Epithelial cell of prostate (primary cell): ENCODE measurements at places on chromosomes 3 and 15.

DNA sequence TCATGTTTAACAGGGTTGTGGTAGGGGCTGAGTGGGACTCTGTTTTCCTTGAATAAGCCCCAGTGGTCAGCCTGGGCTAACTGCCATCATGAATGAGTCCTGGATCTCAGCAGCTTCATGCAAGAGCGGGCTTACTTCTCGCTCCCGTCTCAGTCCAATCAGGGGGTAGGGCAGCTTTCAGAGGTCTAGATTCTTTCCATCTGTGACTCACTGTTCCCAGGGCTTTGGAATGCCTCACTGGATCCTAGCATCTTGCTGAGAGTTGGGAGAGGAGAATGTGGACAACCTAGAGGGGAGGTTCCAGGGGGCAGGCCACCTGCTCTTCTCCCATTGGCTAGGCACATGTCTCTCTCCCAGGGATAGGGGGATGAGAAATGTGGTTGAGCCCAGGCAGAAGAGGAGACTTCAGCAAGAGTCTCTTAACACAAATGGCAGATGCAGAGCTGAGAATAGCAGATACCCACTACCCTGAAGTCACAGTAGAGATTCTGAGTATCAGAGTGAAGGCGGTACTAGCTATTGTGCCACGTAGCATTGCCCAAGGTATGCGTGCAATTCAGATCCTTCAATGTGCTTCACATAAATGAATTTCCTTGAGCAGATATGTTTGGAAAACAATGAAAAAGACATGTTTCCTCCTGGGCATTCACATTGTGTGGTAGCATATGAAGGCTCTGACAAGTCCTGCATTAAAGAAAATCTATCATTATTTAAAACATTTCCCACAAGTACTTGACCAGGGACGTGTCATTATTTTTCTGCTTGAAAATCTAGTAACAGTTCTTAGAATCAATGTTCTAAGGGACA is 257.7 kb upstream of the PROK2 start:
- DNase-seq, result no peak

DNA sequence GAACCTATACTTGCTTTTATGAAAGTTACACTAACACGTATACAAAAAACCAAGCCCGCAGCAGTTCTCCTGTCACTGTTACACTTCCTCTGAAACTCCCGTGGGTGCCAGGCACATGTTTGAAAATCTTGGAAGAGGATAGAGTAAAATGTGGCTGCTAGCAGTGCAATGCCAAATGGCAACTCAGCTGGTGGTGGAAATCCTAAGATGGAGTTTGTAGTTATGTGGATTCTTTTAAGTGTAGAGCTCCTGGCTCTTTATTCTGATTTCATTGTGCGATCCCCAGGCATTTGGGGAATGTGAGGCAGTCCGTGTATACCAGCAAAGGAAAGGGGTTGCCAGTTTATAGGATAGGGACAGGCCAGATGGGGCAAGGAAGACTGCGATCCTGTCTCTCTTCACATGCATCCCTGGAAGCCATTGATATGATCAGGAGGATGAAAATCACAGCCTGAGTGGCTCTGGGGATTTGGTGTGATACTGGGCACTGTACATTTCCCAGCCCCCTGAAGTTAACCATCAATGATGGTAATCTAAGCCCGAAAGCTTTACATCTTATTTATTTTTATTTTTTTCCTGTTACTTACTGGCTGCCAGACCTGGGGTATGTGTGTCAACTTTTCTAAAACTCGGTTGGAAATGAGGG is 1.1 kb downstream of the STAC start:
- no peak for DNase-seq

- no peak for DNase-seq
Measured at GRCh38 chr15:39315206-39315850, 265.6 kb upstream of the THBS1 start.

DNA sequence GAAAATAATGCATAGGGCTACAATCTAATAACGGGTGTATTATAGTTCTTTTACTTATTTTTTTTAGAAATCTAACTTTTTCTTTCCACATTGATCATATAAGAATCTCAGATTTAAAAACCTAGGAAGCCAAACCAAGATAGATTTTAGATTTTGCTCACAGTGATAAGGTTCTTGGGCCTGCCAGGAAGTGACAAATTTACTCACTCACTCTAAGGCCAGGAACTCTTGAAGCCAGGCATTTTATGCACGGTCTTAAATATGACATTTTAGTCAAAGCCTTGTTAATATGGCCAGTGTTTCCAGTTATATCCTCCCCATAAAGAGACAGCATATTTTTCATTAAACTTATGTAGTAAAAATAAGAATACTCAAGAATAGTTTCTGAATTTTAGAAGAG is 271.4 kb downstream of the SQOR start:
- DNase-seq, result no peak
